ENCODE measurements at places on chromosomes 11 and 22. TPM values are rescaled to one million over a fixed set of nuclear protein-coding genes. Genes with fewer than 3 reads are reported as not detected.

GRCh38 chr11:122137078-122137793 lies 21.2 kb upstream of the BLID start:
- DNase-seq: no peak

- no peak for DNase-seq
These were observed 19.8 kb upstream of the PANX3 start for GRCh38 chr11:124591430-124591829.

GRCh38 chr11:26231252-26231661 lies 100.7 kb upstream of the ANO3 start:
- DNase-seq: no peak

DNA sequence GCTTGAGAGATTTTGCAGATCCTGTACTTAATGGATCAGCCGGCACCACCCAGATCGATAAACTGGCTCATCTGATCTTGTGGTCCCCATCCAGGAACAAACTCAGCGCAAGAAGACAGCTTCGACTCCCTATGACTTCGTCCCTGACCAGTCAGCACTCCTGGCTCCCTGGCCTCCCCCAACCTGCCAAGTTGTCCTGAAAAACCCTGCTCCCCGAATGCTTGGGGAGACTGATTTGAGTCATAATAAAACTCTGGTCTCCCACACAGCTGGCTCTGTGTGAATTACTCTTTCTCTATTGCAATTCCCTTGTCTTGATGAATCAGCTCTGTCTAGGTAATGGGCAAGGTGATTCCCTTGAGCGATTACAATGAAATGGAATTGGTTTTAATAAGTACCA lies 29.5 kb downstream of the OR2AG2 start:
- DNase-seq: no peak

DNA sequence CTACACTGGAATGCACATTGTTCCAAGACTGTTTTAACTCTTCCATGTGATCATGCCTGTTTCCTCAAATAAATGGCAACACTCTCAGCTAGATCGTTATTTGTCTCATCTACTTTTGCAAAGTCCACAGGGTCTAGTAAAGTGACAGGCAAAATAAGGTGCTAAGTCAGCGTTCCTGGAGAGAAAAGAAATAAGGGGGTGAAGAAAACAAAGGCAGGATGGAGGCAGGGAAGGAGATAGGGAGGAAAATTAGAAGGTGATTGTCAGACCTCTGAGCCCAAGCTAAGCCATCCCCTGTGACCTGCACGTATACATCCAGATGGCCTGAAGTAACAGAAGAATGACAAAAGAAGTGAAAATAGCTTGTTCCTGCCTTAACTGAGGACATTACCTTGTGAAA lies 132.1 kb downstream of the RAB38 start:
- DNase-seq: no peak

GRCh38 chr22:48779211-48779643 lies 1048.4 kb downstream of the BRD1 start:
- no peak for DNase-seq

GRCh38 chr11:128297091-128297651 lies 290.2 kb downstream of the ETS1 start:
- DNase-seq: no peak

DNA sequence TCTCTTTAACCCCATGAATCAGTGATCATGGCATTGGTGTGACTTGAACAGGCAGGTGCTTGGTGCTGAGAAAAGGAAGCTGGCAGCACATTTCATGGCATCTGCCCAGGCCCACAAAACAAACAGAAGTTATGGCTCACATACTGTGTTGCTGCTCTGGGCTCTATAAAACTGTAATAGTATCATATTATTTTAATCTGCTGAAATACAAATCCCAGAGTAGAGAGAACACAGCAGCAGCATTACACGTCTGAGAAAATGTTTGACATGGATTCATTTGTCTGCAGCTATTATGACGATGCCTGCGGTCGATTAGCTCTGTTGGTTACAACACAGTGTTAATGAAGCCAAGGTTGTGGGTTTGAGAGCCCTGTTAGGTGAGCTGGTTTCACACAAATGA lies 80.8 kb downstream of the ALX4 start:
- DNase-seq: no peak

DNA sequence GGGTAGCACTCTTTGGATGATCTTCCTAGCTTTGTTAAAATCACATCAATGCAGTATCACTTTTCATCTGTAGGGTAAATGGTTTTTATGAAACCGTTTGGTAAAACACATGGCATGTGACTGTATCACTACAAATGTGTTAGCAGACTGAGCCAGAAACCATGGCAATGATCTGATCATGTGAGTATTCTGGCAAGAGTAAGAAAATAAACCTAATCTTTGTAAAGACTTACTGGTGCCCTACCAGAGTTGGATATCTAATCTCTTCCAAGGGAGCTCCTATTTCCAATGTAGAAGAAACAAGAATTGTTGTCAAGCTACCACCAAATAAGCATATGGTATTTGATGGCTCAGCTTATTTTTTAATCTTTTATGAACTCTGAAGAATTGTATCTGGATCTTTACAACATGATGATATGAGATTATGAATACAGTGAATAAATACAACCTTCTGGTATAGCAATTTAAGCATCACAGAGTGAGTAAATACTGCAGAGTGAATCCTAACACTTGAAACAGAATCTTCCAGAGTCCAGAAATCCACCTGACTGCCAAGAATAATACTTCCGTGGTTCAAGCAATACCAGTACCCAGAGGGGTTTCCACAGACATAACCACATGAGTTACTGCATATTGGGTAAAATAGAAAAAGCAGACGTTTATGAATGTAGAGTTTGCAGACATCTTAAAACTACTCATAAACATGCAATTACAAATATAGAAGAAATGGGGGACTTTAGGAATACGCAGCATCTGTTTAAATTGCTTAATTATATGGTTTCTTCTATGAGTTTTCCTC lies 238.8 kb downstream of the TTC28 start:
- DNase-seq: peak; percentile 31

The VSIG2 gene
- polyA plus RNA-seq: 11.7 TPM

The KREMEN1 gene
- polyA plus RNA-seq: 9.3 TPM

The KRTAP5-9 gene
- not detected for polyA plus RNA-seq

All from kidney (tissue), 22 donors.